Thoracic aorta endothelial cell (primary cell): ENCODE measurements at places on chromosomes 3 and 15. TPM values are rescaled to one million over a fixed set of nuclear protein-coding genes. Genes with fewer than 3 reads are reported as not detected.

The CHRNA3 gene
- total RNA-seq: not detected in 2 replicates

The ANKUB1 gene
- total RNA-seq: not detected in 2 replicates

The ENTPD3 gene
- total RNA-seq: 0.07 and 0.13 TPM in 2 replicates

The CCDC174 gene
- total RNA-seq: 14.5 and 15.7 TPM in 2 replicates

The TOMM70 gene
- 63.8 and 68.9 TPM in 2 replicates for total RNA-seq

The PSMD2 gene
- 535 and 555 TPM in 2 replicates for total RNA-seq

The GRIP2 gene
- total RNA-seq: 0.14 TPM in 1 of 2 replicates, not detected in the other

The DMXL2 gene
- 20.3 and 29.9 TPM in 2 replicates for total RNA-seq

The GOLGA6L10 gene
- total RNA-seq: 0.40 and 1.2 TPM in 2 replicates

The DAZL gene
- not detected in 2 replicates for total RNA-seq

The ITPKA gene
- 0.36 and 1.2 TPM in 2 replicates for total RNA-seq

The ZBED2 gene
- not detected in 2 replicates for total RNA-seq

The ALDH1A2 gene
- 2.3 and 38.1 TPM in 2 replicates for total RNA-seq

The ZNF660 gene
- total RNA-seq: 0.50 and 0.53 TPM in 2 replicates

The TMEM212 gene
- total RNA-seq: not detected in 2 replicates

The FMN1 gene
- under 0.01 TPM in 2 replicates for total RNA-seq

The ARHGEF26 gene
- total RNA-seq: 0.36 and 0.80 TPM in 2 replicates

The SATB1 gene
- 14.5 and 15.7 TPM in 2 replicates for total RNA-seq

The CIB2 gene
- 1.4 and 1.9 TPM in 2 replicates for total RNA-seq

The ATP13A4 gene
- total RNA-seq: not detected in 2 replicates

The MASP1 gene
- 0.14 and 0.27 TPM in 2 replicates for total RNA-seq

The ECE2 gene
- not detected in 2 replicates for total RNA-seq

The SLC12A1 gene
- not detected in 2 replicates for total RNA-seq

The P2RY14 gene
- total RNA-seq: not detected in 2 replicates

The ANP32A gene
- 96.4 and 107 TPM in 2 replicates for total RNA-seq

The CELSR3 gene
- 0.27 and 0.29 TPM in 2 replicates for total RNA-seq

The VIPR1 gene
- 0.14 and 3.2 TPM in 2 replicates for total RNA-seq

The RNU5B-1 gene
- not detected in 2 replicates for total RNA-seq

The LRRC28 gene
- total RNA-seq: 18.8 and 28.8 TPM in 2 replicates

The STOML1 gene
- 9.3 and 10.0 TPM in 2 replicates for total RNA-seq

The ZNF80 gene
- total RNA-seq: not detected in 2 replicates

The SLC22A13 gene
- 0.22 and 0.27 TPM in 2 replicates for total RNA-seq

The C3orf70 gene
- 2.9 and 5.2 TPM in 2 replicates for total RNA-seq

The PPIP5K1 gene
- total RNA-seq: 27.3 and 32.3 TPM in 2 replicates
